ENCODE measurements at places on chromosomes 3 and 15.

GRCh38 chr3:129702934-129703712, 96.6 kb upstream of the PLXND1 start:
- no peak for DNase-seq

DNA sequence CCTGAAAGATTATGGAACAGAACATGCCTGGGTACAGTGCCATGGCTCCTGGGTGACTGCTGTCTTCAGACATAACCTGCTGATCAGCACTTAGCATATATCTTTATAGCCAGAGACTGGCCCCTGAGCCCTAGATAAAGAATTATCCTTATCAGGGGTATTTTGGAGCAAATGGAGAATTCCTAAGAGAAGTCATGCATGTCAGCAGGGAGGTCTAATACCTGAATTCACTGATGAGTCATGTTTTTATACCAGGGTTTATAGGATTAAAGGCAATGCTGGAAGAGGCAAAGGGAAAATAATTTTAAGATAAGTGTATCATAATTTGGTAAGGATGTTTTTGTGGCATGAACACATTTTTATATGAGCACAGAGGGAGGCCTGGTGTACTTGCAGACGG, 159.8 kb downstream of the ADAMTSL3 start:
- DNase-seq = no peak

DNA sequence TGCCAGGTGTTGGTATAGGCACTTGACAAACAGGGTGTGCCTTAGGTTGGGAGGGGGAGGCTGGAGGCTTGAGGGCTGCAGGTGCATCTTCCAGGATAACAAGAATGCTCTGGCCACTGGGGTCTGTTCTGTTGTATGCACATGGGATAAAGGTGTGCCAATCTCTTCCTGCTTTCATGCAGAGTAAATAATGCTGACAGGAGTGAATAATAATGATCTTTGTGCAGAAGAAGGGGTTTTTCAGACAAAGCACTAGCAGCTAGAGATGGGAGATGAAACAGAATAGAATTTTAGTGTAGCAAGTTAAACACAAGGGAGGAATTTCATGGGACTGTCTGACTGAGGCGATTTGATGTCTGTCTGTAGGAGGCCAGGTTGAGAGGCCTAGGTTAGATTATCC, 1.9 kb upstream of the ROPN1 start:
- peak; percentile 91 for DNase-seq

DNA sequence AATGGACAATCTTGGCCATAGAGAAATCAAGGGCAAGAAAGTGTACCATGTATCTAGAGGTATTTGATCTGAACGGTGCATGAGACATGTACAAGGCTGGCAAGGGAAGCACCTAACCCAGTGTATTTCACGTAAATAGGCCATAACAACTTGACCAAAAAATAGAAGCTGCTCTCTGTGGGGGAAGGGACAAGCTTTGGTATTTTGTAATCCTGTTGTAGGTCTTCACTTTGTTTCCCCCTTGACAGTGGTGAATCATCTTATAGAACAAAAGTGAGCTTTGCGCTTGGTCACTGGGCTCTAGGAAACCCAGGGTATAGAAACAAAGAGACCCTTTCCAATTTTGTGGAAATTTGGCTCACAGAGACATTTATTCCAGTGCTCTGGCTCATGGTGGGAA, 21.0 kb downstream of the LARS2 start:
- no peak for DNase-seq

- DNase-seq = no peak
Observed at GRCh38 chr15:42707873-42708544, 28.9 kb downstream of the CDAN1 start.

DNA sequence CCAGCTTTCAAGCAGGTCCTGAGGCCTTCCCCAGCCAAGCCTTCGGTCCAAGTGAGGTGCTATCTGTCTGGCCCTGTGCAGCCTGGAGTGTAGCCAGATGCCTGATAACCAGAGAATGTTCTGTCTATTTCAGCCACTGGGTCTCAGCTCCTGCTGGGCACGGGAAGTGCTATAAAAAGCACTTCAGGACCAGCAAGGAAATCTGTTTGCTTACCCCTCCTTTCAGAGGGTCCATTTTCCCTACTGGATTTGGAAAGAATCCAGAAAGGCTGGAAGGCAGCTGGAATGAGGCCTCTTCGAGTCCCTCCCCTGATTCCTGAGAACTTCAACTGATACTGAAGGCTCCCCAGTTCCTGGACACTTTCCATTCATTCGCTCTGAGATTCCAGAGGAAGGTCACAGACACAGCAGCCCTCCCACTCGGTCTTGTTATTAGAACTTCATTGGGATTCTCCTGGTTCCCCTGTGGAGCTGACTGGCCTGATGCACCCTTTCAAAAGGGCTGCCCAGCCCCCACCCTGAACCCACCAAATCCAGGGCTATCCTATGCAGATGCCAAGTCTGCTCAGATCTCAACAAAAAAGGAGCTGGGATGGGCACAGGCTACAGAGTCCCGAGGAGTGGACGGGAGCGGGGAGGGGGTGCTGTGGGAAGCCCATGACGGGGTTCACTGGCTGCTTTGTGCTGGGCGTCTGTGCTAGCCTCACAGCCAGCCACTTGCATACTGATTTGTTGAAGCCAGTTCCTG, 70.4 kb downstream of the UMPS start:
- DNase-seq = peak; percentile 34

- no peak for DNase-seq
Observed at GRCh38 chr3:148083526-148084182, 614.0 kb upstream of the AGTR1 start.
